ENCODE measurements at places on chromosomes 2 and 18.

- DNase-seq, result no peak
These were observed 10.8 kb upstream of the TAF4B start for GRCh38 chr18:26215247-26215970.

DNA sequence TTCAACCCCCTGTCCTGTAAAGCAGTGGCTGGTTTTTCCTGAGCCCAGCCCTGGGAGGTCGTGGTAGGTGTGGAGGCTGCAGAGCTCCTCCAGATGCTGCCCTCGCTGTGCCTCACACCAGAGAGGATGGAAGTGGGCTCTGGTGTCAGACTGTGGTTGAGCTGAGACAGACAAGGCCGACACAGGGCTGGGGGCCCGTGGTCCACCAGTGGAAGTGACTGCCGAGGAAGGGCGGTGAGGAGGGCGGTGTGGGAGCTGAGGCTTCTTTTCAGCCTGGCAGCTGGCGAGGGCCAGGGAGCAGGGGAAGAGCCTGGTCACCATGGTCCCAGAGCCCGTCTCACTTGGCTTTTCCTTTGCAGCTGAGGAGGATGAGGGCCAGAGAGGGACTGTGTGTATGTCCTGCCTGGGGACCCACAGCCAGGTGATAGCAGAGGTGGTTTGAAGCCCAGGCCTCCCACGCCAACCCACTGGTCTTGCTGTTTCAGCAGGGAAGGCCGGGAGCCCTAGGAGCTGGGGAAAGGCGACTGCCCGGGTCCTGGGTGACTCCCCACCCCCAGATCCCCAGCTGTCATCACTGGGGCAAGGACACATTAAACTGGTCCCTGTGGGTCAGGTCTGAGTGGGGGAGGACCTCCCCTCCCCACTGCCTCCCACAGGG, 8.5 kb downstream of the SFTPB start:
- DNase-seq, result no peak

DNA sequence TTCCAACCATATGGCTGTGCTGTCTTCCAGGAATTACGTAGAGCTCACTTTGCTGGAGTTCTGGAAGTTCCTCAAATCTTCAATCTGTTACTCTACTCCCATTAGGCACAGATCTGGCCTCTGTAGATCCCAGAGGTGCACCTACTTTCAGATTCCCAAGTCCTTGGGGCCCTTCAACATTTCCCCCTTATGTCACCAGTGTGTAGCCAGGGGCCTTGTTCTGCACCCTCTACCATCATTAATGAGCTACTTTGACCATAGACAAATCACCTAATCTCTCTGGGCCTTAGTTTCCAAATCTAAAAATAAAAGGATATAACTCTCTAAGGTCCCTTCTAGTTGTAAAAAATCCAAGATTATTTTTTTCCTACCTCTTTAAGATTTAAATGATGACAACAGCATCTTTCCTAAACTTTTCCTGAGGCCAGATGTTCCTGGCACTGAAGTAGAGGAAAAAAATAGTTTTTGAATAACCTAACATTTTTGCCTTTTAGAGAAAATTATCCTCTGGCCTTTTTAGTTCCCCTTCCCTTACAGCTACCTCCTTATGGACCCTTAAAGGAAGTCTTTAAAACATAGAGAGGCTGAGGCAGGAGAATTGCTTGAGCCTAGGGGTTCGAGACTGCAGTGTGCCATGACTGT, 31.0 kb upstream of the WIPF1 start:
- no peak for DNase-seq

- no peak for DNase-seq
These were observed 127.5 kb upstream of the DAPL1 start for GRCh38 chr2:158667586-158667985.

GRCh38 chr2:99487906-99488305, 1.9 kb downstream of the REV1 start:
- no peak for DNase-seq

GRCh38 chr2:217911283-217912097, 91.3 kb downstream of the TNS1 start:
- DNase-seq, result no peak

DNA sequence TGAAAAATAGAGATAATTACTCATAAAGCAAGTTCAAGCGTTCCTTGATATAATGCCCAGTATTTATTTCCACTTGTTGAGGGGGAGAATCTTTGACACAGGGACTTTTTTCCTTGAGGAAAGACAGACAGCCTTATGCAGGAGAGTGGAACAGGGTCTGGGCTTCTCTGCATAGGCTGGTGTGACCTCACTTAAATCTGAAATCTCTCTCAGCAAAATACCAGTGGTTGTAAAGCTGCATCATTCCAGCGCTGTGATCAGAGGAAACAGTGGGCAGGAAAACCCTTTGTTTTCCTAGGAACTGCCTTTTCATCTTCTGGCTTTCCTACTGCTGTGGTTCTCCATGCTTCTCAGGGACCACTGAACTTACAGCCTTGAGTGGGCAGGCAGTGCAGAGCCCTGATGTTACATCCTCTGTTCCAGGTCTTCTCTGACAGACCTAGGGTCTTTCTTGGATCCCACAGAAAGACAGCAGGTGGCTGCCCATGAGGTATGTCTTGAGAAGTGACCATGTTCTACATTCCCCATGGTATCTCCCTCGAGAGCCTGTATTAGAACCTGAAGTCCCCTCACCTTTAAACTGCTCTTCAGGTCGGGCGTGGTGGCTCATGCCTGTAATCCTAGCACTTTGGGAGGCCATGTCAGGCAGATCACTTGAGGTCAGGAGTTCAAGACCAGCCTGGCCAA, 17.6 kb upstream of the MAP4K4 start:
- no peak for DNase-seq

All from lung (tissue), 17 donors.